ENCODE measurements at places on chromosomes 7 and 10. TPM values are rescaled to one million over a fixed set of nuclear protein-coding genes. Genes with fewer than 3 reads are reported as not detected.

DNA sequence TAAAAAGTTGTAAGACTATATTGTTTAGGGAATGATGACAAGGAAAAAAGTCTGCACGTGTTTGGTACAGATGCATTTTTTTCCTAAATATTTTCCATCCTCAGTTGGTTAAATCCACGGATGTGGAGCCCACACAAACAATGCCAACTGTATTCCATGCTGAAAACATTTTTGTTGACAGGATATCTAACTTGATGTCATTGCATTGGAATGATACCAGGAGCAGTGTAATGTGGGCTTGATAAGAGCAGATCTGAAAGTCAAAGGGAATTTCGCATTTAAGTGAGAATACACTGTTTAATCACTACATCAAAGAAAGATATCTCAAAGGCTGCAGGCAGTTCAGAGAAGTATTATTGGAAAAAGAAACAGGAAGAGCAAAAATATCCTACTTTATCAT lies 49.5 kb upstream of the TMEM140 start:
- no peak for DNase-seq

- DNase-seq: peak; percentile 70
Measured at GRCh38 chr10:107442035-107442505, 277.6 kb upstream of the SORCS1 start.

DNA sequence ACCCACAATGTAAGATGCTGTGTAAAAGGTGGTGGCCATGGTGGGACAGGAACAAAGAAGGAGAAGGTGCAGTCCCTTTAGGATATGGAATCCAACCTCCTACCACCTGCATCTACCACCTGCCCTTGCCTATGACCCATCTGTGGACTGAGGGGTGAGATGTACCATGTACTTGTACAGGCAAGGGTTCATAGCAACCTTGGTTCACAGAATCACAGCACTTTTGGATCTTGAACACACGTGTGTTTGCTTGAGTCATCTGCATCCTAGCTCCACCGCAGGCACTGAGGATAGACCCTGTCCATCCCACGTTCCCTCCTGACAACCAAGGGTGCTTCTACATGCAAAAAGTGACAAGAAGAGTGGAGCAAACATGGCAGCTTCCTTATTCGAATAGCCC lies 162.3 kb downstream of the GFRA1 start:
- no peak for DNase-seq

GRCh38 chr10:101228966-101229265 lies 347 bp downstream of the LBX1 start:
- no peak for DNase-seq

DNA sequence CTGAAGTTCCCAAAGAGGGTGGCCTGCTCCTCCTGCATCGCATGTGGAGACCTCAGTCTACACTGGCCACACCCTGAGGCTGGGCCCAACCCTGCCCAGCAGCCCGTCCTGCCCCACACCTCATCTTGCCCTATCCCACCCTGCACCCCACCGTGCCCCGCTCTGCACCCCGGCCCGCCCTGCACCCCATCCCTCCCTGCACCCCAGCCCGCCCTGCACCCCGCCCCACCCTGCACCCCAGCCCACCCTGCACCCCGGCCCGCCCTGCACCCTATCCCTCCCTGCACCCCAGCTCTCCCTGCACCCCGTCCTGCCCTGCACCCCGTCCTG lies 14.5 kb downstream of the VENTX start:
- no peak for DNase-seq

GRCh38 chr10:34771525-34771924 lies 43.6 kb downstream of the PARD3 start:
- no peak for DNase-seq

DNA sequence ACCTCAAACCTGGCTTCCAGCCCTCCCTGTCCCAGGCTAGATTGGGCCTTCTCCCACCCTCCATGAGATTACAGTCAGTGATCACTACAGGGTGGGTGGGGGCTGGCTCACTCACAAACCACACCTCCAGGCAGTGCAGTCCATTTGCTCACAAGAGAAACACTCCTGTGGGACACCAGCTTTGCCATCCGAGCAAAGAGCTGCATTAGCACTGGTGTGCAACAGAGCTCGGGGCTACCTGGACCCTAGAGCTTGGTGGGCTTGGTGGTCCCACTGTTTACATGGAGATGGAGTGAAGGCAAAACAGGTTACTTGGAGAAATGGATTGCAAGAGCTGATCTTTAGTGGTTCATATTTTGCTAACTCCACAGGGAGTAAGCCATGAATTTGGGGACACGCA lies 451.7 kb upstream of the ZMIZ1 start:
- no peak for DNase-seq

The RNF32 gene
- 0.75 TPM for total RNA-seq

The FKBP14 gene
- total RNA-seq: 17.0 TPM
